ENCODE measurements at places on chromosomes 6 and 20.

- DNase-seq: no peak
Observed at GRCh38 chr20:16100767-16101166, 472.5 kb downstream of the KIF16B start.

DNA sequence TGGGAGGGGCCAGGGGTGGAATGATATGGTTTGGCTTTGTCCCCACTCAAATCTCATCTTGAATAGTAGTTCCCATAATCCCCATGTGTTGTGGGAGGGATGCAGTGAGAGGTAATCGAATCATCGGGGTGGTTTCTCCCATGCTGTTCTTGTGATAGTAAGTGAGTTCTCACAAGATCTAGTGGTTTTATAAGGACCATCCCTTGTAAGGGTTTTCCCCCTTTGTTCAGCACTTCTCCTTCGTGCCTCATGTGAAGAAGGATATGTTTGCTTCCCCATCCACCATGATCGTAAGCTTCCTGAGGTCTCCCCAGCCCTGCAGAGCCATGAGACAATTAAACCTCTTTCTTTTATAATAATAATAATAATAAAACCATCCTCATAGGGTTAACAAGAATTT, 88.8 kb upstream of the PRND start:
- no peak for DNase-seq

GRCh38 chr6:41122373-41122772, 31.8 kb downstream of the TREML1 start:
- no peak for DNase-seq

GRCh38 chr20:47061549-47061948, 166.9 kb downstream of the EYA2 start:
- peak; percentile 30 for DNase-seq

- no peak for DNase-seq
Observed at GRCh38 chr6:113741651-113742050, 115.5 kb upstream of the MARCKS start.

GRCh38 chr6:47663462-47664216, 34.7 kb upstream of the ADGRF4 start:
- DNase-seq: peak; percentile 19

DNA sequence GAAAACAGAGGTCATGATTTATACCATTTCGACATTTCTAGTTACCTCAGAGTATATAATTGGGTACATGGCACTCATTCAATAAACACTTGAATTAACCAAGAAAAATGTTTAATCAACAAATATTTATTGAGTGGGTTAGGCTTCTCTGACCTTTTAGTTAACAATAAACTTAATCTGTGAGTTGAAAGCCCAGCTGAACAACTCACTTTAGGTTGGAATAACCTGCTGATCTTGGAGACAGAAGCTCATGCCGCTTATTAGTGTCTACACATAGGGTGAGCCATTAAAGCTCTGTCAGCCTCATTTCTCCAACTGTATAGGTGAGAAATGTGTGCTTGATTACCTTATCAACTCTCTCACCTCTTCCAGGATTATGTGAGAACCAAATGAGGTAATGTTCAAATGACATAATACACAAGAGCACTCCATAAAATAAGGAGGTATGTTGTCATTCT, 98.2 kb upstream of the DTNBP1 start:
- no peak for DNase-seq

GRCh38 chr6:100664274-100665040, 199.7 kb upstream of the SIM1 start:
- peak; percentile 50 for DNase-seq

GRCh38 chr6:144411531-144412165, 126.5 kb downstream of the UTRN start:
- no peak for DNase-seq

GRCh38 chr6:917296-917695, 224.4 kb upstream of the EXOC2 start:
- no peak for DNase-seq

GRCh38 chr6:35473075-35473849, 5.1 kb downstream of the RPL10A start:
- DNase-seq: no peak

DNA sequence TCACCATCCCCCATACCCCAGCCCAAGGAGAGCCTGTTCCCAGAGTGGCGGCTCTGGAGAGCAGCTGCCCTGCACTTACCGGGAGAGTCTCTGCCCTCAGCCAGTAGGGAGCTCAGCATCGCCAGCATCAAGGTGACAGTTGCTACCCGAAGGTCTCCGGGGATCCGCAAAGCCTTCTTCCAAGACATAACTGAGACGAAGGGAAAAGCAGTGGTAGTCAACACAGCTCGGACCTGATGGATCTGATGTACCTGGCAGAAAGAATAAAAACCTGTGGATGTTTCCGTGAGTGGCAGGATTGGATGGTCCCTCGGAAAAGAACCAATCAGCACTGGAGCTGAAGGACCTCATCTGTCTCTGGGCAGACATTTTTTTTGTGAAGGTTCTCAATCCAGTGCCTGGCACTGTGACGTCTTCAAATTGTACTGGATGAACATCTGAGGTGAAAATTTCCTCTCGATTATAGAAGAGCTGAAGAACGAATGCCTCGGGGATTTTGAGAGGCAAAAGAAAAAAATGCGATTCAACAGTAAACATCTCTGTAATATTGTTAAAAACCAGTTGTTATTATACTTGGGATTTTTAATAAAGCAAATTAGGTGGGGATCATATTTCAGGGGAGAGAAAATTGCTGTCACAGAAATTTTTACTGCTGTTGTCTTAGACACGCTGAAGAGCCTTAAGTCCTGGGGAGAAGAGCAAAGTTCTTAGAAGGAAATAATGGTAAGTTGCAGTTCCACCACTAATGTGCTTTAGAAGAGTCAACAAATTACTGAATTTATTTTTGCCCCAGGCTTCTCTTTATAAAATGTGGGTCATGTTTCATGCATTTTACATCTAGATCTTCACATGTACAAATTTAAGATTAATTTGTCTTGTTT, at the start of gene HLA-DQB1:
Gene HLA-DQB1, minus strand, starts transcription at position 238 of the 881 bp plus-strand sequence. Its CDS starts 50 bp downstream, at position 188.
- peak; percentile 61 for DNase-seq

GRCh38 chr6:30121446-30122366, 8.8 kb upstream of the TRIM31 start:
- DNase-seq: no peak

DNA sequence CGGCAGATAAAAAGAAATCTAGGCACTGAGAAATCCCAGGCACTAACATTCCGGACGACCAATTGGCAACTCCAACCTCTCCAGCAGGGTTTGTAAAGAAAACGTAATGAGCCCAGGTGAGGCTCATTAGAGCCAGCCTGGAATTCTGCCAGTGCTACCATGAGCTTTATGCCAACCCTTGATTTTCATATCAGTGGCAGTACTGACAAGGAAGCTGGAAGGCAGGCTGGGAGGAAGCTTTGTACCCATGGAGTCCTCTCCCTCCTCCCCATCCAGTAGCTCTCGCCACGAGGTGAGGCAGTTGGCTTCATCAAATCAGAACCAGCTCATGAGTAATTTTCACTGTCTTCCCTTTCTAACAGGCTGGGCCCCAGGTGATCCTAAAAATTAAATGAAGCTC, 250.2 kb downstream of the ZNF217 start:
- no peak for DNase-seq

GRCh38 chr6:144898741-144899140, 613.6 kb downstream of the UTRN start:
- no peak for DNase-seq

DNA sequence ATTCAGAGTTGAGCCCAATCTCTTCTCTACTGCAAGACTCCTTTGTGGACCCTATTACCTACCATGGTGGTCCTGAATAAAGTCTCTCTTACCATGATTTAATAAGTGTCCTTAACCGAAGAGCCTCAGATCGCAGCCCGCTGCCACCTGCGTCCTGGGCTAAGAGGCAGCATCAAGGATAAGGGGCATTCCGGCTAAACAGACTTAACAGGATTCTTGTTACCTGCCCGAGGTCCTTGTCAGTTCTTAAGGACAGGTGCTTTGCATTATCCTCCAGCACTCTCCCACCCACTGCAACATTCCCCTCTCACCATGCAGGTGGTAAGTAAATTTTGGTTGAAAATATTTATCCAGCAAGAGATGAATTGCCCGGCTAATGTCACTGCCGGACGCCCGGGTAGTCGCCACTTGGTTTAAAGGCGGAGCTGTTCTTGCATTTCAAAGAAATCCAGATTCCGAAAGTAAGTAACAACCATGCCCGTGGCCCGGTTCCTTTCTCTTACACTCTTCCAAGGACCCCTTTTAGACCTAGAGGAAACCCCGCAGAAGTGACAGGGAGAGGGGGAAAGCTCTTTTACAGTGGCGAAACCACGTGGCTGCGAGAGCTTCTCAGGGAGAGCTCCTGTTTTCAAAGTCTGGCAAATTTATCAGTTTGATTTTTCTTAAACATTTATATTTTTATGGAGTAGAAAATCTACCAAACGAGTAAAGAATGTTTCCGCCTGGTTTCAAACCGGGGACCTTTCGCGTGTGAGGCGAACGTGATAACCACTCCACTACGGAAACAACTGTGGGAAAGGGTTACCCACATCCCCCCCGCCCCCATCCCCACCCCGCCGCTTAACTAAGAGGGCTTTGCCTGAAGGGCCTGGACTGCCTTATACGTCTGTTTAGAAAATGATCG, 41.9 kb upstream of the PRSS16 start:
- DNase-seq: peak; percentile 23

GRCh38 chr20:47753576-47754387, 31.5 kb downstream of the SULF2 start:
- DNase-seq: no peak

DNA sequence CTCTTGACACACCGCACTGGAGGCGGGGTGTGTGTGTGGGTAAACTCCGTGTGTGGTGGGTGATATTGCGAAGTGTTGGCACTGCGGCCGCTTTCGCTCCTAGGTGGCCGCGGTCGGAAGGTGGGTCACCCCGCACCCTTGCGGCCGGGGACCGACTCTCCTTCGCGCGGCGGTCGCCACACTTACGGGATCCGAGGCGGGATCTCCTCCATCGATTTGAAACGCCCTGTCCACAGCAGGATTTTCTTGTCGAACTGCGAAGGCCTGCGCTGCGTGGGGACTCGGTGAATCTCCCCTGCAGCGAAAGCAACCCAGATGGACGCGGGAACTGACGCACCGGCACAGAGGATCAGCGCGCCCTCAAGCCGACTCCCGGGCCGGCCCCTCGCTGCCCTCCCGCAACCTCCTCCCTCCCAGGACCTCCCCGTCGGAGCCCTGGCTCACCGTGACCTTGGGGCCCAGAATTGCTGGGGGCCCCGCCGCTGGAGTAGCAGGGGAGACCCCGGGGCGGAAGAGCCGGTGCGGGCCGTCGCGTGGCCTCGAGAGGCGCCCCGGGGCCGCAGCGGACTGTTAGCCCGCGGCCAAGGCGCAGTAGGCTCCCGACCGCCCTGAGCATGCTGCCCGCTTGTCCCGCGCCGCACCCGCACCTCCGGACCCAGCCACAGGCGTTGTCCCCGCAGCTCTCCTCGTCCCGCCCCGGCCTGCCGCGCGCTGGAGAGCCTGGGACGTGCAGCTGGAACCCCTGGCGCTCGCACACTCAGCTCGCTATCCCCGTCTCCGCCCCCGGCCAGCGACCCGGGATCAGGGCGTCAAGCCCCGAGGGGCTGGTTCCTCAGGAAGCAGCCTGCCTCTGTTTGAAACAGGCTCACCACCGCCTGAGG, at the start of gene FAM162B:
Gene FAM162B, minus strand, starts transcription at position 759 of the 881 bp plus-strand sequence. Its CDS starts 143 bp downstream, at position 616.
- peak; percentile 40 for DNase-seq

DNA sequence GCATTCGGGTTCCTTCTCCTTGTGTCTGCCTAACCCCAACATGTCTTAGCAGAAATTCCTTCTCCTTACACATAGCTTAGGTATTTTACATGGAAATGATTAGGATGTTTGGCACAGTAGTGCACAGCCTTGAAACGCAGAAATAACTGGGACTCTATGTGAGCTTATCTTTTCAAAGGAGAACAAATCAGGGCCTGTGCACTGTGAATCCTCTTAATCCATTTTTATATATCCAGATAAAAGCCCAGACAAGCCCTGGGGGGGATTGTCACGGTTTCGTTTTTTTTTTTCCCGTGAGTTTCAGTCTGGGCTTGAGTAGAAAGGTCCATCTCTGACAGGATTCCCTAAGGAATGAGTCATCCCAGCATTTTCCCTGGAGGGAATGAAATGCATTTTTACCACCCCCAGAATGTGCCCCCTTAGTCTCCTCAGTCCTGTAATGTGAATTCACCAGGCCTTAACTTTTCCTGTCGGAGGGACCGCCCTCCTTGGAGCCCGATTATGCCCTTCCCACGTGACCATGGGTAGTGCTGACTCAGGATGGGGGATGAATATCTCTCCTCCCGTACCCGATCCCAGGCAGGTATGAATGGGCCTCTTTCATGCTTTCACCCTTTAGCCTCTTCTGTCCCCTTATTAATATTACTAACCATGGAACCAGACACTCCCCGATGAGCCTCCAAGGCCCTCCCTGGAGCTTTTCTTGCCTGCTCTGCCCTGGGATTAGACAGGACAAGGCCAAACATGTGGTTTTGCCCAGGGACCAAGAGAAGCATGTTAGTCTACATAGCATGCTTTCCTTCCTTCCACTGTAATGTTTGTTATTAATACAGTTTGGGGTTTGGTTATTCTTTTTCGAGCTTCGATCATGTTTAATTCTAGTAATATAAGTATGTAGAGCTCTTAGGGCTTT, 23.9 kb upstream of the NAA20 start:
- peak; percentile 64 for DNase-seq

GRCh38 chr6:6597682-6598081, 9.2 kb downstream of the LY86 start:
- DNase-seq: no peak

DNA sequence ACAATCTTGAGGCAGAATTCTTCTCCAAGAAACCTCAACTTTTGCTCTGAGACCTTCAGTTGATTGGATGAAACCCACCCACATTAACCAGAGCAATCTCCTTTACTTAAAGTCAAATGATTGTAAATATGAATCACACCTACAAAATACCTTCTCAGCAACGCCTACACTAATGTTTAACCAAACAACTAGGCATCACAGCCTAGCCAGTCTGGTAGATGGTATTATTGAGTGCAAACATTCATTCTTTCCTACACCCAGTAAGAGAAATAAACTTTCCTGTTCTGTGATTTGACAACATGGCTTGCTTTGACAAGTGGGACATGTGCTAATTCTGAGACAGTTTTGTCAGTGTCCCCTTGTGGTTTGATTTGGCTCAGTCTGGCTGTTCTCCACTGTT, 252.2 kb downstream of the HACE1 start:
- DNase-seq: no peak

- DNase-seq: no peak
Observed at GRCh38 chr20:63648190-63648589, 5.0 kb downstream of the STMN3 start.

GRCh38 chr6:167092672-167093339, 30.1 kb upstream of the CCR6 start:
- no peak for DNase-seq

DNA sequence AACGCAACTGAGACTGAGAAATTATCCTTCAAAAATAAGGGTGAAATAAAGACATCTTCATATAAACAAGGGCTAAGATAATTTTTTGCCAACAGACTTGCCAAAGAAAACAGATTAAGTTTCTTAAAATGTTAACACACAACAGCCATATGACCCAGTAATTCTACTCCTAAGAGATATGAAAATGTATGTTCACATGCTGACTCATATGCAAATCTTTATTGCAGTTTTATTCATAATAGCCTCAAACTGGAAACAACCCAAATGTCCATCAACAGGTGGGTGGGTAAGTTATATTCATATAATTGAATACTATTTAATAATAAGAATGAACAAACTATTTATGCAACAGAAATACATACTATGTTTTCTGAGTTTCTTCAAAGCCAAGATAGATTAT, 140.1 kb downstream of the REV3L start:
- no peak for DNase-seq
